ENCODE measurements at places on chromosomes 13 and 19. TPM values are rescaled to one million over a fixed set of nuclear protein-coding genes. Genes with fewer than 3 reads are reported as not detected.

RNF225 gene
- not detected for total RNA-seq

GAPDHS gene
- total RNA-seq = not detected

- peaks cover 73% of the 10 kb centered on the region for H3K4me1 ChIP-seq
- peaks cover 15% of the 10 kb centered on the region for H3K36me3 ChIP-seq
- no peak for DNase-seq
- no peak overlapping the region for H3K4me3 ChIP-seq
- no peak overlapping the region for H3K27ac ChIP-seq
These were observed 23.6 kb downstream of the RANBP3 start for GRCh38 chr19:5954293-5954692.

GRCh38 chr13:48489666-48490065 is 43.2 kb downstream of the RCBTB2 start:
- no peak for DNase-seq
- no peak overlapping the region for H3K4me3 ChIP-seq
- H3K36me3 ChIP-seq = no peaks in the 10 kb centered on the region

DNA sequence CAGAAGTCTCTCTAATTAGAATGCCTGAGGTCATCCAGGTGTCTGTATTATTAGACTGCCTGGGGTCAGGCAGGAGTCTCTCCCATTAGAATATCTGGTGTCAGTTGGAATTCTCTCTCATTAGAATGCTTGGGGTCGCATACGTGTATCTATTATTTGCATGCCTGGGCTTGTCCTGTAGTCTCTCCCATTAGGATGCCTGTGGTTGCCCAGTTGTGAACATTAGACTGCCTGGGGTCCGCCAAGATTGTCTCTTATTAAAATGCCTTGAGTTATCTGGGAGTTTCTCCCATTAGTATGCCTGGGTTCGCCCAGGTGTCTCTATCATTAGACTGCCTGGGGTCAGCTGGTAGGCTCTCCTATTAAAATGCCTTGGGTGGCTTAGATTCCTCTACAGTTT is 1494.7 kb downstream of the UQCRFS1 start:
- no peaks in the 10 kb centered on the region for H3K36me3 ChIP-seq
- no peaks in the 10 kb centered on the region for H3K4me1 ChIP-seq
- DNase-seq = no peak
- no peak overlapping the region for H3K27ac ChIP-seq

GRCh38 chr13:111143865-111144540 is 28.9 kb downstream of the ARHGEF7 start:
- H3K27me3 ChIP-seq = no peaks in the 10 kb centered on the region
- no peak overlapping the region for H3K4me3 ChIP-seq
- no peak overlapping the region for H3K27ac ChIP-seq
- H3K4me1 ChIP-seq = peaks cover 4% of the 10 kb centered on the region

GRCh38 chr19:38162094-38162493 is 61.9 kb downstream of the DPF1 start:
- peaks cover 7% of the 10 kb centered on the region for H3K36me3 ChIP-seq
- no peaks in the 10 kb centered on the region for H3K4me1 ChIP-seq
- no peak overlapping the region for H3K4me3 ChIP-seq
- DNase-seq = no peak

FUT6 gene
- not detected for total RNA-seq

- H3K27me3 ChIP-seq = no peaks in the 10 kb centered on the region
- H3K36me3 ChIP-seq = no peaks in the 10 kb centered on the region
- no peak overlapping the region for H3K4me3 ChIP-seq
- DNase-seq = no peak
- no peaks in the 10 kb centered on the region for H3K4me1 ChIP-seq
- H3K27ac ChIP-seq = peak overlapping the region; percentile 13
These were observed 45.2 kb upstream of the RANBP3 start for GRCh38 chr19:6023085-6023682.

DNA sequence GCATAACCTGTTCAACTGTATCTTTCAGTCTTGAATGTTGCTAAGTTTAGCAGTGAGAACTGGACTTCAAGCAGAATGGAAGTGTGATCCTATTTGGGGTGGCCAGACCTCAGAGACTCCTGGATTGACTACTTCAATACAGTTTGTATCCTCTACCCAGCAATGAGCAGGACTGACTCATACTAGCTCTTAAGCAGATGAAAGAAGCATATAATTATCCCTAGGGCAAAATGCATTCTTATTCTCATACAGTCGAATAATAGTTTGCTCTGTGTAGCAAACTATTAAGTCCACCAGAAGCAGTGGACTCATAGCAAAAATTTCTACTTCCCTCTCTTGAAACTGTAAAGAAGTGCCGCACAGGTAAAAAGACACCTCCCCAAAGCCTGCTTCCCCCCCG is 46.4 kb upstream of the FAM216B start:
- no peaks in the 10 kb centered on the region for H3K36me3 ChIP-seq
- no peaks in the 10 kb centered on the region for H3K27me3 ChIP-seq
- no peaks in the 10 kb centered on the region for H3K4me1 ChIP-seq
- H3K4me3 ChIP-seq = no peak overlapping the region

- H3K36me3 ChIP-seq = no peaks in the 10 kb centered on the region
- peaks cover 23% of the 10 kb centered on the region for H3K27me3 ChIP-seq
These were observed at the start of gene FOXA3 for GRCh38 chr19:45863840-45864628. FOXA3 (plus strand) TSS chr19:45864326; CDS start chr19:45864457, 131 bp downstream.

GRCh38 chr13:110310541-110311442 is 3.7 kb downstream of the COL4A2 start:
- no peaks in the 10 kb centered on the region for H3K36me3 ChIP-seq
- peak overlapping the region; percentile 98 for H3K27ac ChIP-seq
- no peaks in the 10 kb centered on the region for H3K27me3 ChIP-seq
- peaks cover 57% of the 10 kb centered on the region for H3K4me1 ChIP-seq
- H3K4me3 ChIP-seq = peak overlapping the region; percentile 76
- no peak for DNase-seq

- no peaks in the 10 kb centered on the region for H3K36me3 ChIP-seq
- H3K27me3 ChIP-seq = no peaks in the 10 kb centered on the region
- no peak overlapping the region for H3K27ac ChIP-seq
- H3K4me3 ChIP-seq = no peak overlapping the region
- no peak for DNase-seq
These were observed 213.8 kb downstream of the KCTD12 start for GRCh38 chr13:76672420-76672819.

GRCh38 chr13:41468631-41469030 is 11.3 kb downstream of the RGCC start:
- DNase-seq = no peak
- H3K4me1 ChIP-seq = peaks cover 4% of the 10 kb centered on the region
- peaks cover 67% of the 10 kb centered on the region for H3K36me3 ChIP-seq
- no peak overlapping the region for H3K4me3 ChIP-seq

- DNase-seq = no peak
- no peaks in the 10 kb centered on the region for H3K36me3 ChIP-seq
- no peak overlapping the region for H3K4me3 ChIP-seq
These were observed 40.0 kb upstream of the TPP2 start for GRCh38 chr13:102556806-102557205.

N4BP2L1 gene
- total RNA-seq = 2.8 TPM

GRCh38 chr19:3599776-3600187 is 6.9 kb downstream of the TBXA2R start:
- H3K4me3 ChIP-seq = no peak overlapping the region
- H3K4me1 ChIP-seq = no peaks in the 10 kb centered on the region

All from heart left ventricle (tissue), 16 donors.